PC-9 (cell line): ENCODE measurements at places on chromosomes 5 and 9.

DNA sequence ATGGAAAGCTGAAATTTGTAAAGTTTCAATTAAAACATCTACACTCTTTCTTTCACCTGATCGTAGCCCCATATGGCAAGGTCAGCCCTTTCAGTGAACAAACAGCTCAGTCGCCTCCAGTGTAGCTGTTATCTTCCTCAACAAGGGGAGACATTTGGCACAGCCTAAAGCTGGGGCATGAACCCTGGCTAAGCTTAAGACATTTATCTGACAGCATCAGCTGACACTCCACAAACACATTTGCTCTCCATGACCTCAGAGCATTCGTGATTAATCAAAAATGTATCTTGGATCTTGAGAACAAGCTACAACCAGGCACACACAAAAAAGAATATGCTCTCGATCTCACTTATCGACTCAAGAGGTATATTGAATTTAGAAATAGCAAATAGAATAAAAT lies 67.3 kb downstream of the POU5F2 start:
- no peak for DNase-seq

GRCh38 chr5:124628721-124629596 lies 117.5 kb downstream of the ZNF608 start:
- peak; percentile 86 for DNase-seq

- no peak for DNase-seq
Observed at GRCh38 chr5:134437847-134438581, 26.3 kb upstream of the CDKN2AIPNL start.

GRCh38 chr5:9570876-9571275 lies 25.0 kb upstream of the SEMA5A start:
- no peak for DNase-seq

GRCh38 chr5:135126688-135127438 lies 92.8 kb upstream of the PITX1 start:
- DNase-seq, result peak; percentile 44

GRCh38 chr5:146633323-146633764 lies 117.4 kb upstream of the GPR151 start:
- DNase-seq, result no peak

- no peak for DNase-seq
Observed at GRCh38 chr5:94693845-94694370, 75.4 kb downstream of the SLF1 start.
